ENCODE measurements at places on chromosomes 5 and 9.
A peak's percentile ranks its signal among the peaks of the same experiment; 100 is the strongest.

- H3K36me3 ChIP-seq: no peaks in the 10 kb centered on the region
- no peak overlapping the region for H3K27ac ChIP-seq
- DNase-seq: no peak
- no peaks in the 10 kb centered on the region for H3K4me1 ChIP-seq
- H3K27me3 ChIP-seq: peaks cover 13% of the 10 kb centered on the region
Measured at GRCh38 chr5:174109698-174110260, 64.3 kb downstream of the NSG2 start.

DNA sequence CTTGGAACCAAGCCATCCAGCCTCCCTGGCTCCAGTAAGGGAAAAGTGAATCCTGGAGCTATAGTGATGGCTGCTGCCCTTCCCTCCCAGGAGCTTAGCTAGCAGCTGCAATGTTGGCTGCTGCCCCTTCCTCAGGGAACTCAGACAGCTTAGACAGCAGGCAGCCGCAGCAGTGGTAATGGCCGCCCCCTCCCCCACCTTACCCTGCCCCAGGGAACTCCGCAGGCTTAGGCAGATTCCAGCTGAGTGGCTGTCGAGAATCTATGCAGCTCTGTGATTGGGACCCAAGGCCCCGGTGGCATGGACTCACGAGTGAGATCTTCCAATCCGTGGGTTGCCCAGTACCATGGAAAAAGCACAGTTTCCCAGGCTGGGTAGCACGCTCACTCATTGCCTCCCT, 378.6 kb downstream of the NNT start:
- H3K4me1 ChIP-seq: no peaks in the 10 kb centered on the region
- no peaks in the 10 kb centered on the region for H3K27me3 ChIP-seq
- no peak overlapping the region for H3K4me3 ChIP-seq
- no peaks in the 10 kb centered on the region for H3K36me3 ChIP-seq

DNA sequence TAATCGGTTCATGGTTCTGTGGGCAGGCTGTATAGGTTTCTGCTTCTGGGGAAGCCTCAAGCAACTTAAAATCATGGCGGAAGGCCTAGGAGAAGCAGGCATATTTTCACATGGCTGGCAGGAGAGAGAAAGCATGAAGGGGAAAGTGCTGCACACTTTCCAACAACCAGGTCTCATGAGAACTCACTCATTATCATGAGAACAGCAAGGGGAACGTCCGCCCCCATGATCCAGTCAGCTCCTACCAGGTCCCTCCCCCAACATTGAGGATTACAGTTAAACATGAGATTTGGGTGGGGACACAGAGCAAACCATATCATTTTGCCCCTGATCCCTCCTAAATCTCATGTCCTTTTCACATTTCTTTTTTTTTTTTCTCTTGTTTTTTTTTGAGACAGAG, 82.1 kb downstream of the EHMT1 start:
- no peak overlapping the region for H3K27ac ChIP-seq
- H3K4me1 ChIP-seq: peaks cover 46% of the 10 kb centered on the region
- no peak overlapping the region for H3K4me3 ChIP-seq
- no peak for DNase-seq
- H3K27me3 ChIP-seq: no peaks in the 10 kb centered on the region

- H3K4me1 ChIP-seq: peaks cover 63% of the 10 kb centered on the region
- H3K27ac ChIP-seq: no peak overlapping the region
- no peak overlapping the region for H3K4me3 ChIP-seq
- no peak for DNase-seq
Measured at GRCh38 chr9:125633116-125633745, 73.8 kb downstream of the MAPKAP1 start.

DNA sequence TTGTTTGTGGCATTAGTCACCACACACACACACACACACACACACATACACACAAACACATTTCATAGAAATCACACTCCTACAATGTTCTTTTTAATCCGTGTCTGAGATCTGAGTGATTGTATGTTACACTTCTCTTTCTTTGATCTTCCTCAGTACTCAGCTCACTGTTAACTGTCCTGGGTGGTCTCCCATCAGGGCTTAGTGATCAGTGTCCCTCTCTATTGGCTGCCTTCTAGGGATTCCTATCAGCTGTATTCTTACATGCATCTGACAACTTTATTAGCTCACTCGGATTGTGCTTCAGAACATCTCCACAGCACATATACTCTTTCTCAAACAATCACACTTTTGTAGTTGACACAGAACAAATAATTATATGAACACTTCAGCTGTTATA, 170.2 kb upstream of the POU5F2 start:
- H3K36me3 ChIP-seq: peaks cover 6% of the 10 kb centered on the region
- no peaks in the 10 kb centered on the region for H3K4me1 ChIP-seq
- no peak overlapping the region for H3K27ac ChIP-seq

DNA sequence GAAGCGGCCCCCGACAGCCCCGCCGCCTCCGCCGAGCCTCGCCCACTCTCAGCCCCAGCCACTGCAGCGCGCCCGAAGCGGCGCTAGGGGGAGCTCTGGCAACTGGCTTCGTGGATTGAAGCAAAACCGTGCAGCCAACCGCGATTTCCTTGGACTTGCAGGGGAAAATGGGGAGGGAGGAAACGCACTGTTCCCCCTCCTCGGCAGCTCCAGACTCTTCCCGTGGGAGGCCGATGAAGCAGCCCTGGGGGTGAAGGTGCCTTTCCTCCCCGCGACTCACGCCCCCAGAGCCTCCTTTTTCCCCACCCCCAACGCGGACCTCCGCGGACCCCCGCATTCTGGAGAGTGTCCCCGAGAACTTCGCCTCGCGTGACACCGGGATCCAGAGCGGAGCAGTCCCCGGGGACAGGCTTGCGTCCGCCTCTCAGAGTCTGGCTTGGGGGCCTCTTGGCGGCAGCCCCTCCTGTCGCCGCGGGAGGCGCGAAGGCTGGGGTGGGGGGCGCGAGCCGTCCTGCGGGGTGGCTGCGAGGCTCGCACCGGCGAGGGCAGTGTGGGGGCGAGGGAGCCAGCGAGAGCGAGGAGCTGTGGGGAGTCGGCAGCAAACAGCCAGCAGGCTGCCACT, 3.8 kb downstream of the IER5L start:
- H3K4me1 ChIP-seq: peaks cover 7% of the 10 kb centered on the region
- peaks cover 28% of the 10 kb centered on the region for H3K27me3 ChIP-seq
- peak; percentile 68 for DNase-seq
- H3K4me3 ChIP-seq: peak overlapping the region; percentile 83

DNA sequence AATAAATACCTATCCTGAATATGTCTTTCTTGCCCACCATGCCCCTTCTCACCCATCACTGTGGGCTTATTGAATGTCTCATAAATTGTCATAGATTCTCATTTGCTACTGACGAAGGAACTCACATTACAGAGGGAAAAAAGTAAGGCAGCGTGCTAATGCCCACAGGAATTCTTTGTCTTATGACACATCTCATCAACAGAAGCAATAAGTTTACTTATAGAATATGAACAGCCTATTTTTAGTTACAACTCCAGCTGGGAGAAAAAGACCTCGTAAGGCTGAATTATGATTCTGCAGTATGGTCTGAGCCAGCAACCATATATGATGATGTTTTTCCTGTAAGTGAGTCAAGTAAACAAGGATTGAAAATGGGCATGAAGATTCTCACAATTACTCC, 22.4 kb upstream of the ATG10 start:
- H3K36me3 ChIP-seq: no peaks in the 10 kb centered on the region
- H3K27ac ChIP-seq: no peak overlapping the region
- no peaks in the 10 kb centered on the region for H3K27me3 ChIP-seq
- no peaks in the 10 kb centered on the region for H3K4me1 ChIP-seq

DNA sequence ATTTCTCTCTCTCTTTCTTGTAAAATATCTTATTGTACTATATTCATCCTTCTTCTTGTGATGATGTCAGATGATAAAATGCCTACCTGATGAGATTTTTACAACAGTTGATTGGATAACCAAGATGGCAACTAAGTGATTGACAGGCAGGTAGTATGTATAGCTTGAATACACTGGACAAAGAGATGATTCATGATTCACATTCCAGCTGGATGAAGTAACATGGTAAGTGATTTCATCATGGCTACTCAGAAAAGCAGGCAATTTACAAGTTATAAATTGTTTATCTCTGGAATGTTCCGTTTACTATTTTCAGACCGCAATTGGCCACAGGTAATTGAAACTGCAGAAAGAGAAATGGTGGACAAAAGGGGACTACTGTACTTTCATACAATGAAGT, 1471.7 kb upstream of the C9orf72 start:
- H3K27ac ChIP-seq: no peak overlapping the region
- H3K4me3 ChIP-seq: no peak overlapping the region
- H3K4me1 ChIP-seq: no peaks in the 10 kb centered on the region
- H3K27me3 ChIP-seq: no peaks in the 10 kb centered on the region

- H3K27me3 ChIP-seq: peaks cover 17% of the 10 kb centered on the region
- no peak overlapping the region for H3K27ac ChIP-seq
- DNase-seq: no peak
- H3K4me3 ChIP-seq: no peak overlapping the region
- peaks cover 2% of the 10 kb centered on the region for H3K36me3 ChIP-seq
Measured at GRCh38 chr5:72453246-72453775, 53.9 kb downstream of the ZNF366 start.

- no peak for DNase-seq
- no peaks in the 10 kb centered on the region for H3K4me1 ChIP-seq
- H3K27me3 ChIP-seq: peaks cover 10% of the 10 kb centered on the region
- no peak overlapping the region for H3K27ac ChIP-seq
- H3K36me3 ChIP-seq: no peaks in the 10 kb centered on the region
- no peak overlapping the region for H3K4me3 ChIP-seq
Measured at GRCh38 chr9:38057416-38058195, 11.4 kb downstream of the SHB start.

DNA sequence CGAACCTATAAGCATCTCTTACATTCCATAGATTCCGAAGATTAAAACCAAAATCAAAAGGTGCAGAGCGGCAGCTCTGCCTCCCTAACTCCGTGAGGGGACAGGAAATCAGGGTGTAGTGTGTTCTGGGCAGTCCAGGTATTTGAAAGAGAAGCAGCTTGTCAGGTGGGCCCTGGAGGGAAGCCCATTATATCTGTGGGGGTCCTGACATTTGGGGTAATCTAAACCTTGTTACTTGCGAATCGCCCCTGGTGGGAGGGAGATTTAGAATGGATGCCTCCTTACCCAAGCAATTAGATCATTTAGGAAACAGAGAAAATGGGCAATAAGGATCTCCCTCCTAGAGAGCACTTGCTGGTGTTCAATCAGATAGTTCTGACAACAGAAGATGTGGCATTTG, 126.9 kb downstream of the EFNA5 start:
- no peak for DNase-seq
- H3K27me3 ChIP-seq: no peaks in the 10 kb centered on the region
- no peak overlapping the region for H3K4me3 ChIP-seq
- H3K36me3 ChIP-seq: no peaks in the 10 kb centered on the region
- H3K27ac ChIP-seq: no peak overlapping the region

GRCh38 chr9:35695943-35696401, 6.2 kb upstream of the TPM2 start:
- no peaks in the 10 kb centered on the region for H3K27me3 ChIP-seq
- peaks cover 29% of the 10 kb centered on the region for H3K4me1 ChIP-seq
- no peak for DNase-seq
- no peak overlapping the region for H3K4me3 ChIP-seq
- H3K27ac ChIP-seq: no peak overlapping the region
- peaks cover 11% of the 10 kb centered on the region for H3K36me3 ChIP-seq

GRCh38 chr5:74630453-74631066, 10.0 kb downstream of the ENC1 start:
- peaks cover 20% of the 10 kb centered on the region for H3K36me3 ChIP-seq
- H3K27ac ChIP-seq: peak overlapping the region; percentile 94
- DNase-seq: no peak
- peaks cover 35% of the 10 kb centered on the region for H3K4me1 ChIP-seq
- no peaks in the 10 kb centered on the region for H3K27me3 ChIP-seq

GRCh38 chr5:123132316-123132715, 43.3 kb downstream of the PRDM6 start:
- H3K27me3 ChIP-seq: peaks cover 60% of the 10 kb centered on the region
- H3K4me1 ChIP-seq: no peaks in the 10 kb centered on the region
- H3K36me3 ChIP-seq: no peaks in the 10 kb centered on the region
- H3K27ac ChIP-seq: no peak overlapping the region
- DNase-seq: no peak

GRCh38 chr5:67262206-67262605, 65.6 kb upstream of the CD180 start:
- peaks cover 4% of the 10 kb centered on the region for H3K4me1 ChIP-seq
- no peak overlapping the region for H3K4me3 ChIP-seq
- DNase-seq: no peak
- no peaks in the 10 kb centered on the region for H3K36me3 ChIP-seq

GRCh38 chr9:89323390-89323789, 5.1 kb downstream of the SECISBP2 start:
- no peaks in the 10 kb centered on the region for H3K27me3 ChIP-seq
- H3K36me3 ChIP-seq: peaks cover 42% of the 10 kb centered on the region
- DNase-seq: no peak
- H3K4me1 ChIP-seq: peaks cover 55% of the 10 kb centered on the region
- H3K27ac ChIP-seq: peak overlapping the region; percentile 69

Data from central memory CD8-positive, alpha-beta T cell (primary cell).